CD4-positive, alpha-beta T cell treated with Interleukin-1 beta for 1 hour (primary cell): ENCODE measurements at places on chromosomes 12 and 14.

DNA sequence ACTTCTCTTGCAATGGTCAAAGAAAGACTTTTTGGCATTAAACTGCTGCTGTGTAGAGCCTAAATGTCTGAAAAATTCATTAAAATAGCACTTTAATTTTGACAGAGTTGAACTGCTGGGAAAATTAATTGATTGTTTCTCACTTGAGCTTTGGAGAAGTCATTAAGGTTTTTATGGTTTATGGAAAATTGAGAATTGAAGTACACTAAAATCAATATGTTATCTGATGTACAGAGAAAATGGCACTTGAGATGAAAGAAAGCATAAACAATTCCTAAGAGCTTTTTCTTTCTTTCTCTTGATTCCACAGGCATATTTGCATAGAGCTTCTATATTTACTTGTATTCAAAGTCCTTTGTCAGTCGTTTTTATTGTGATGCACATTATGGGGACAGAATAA is 188.5 kb upstream of the CAND1 start:
- DNase-seq, result no peak

GRCh38 chr14:33039311-33039710 is 100.6 kb downstream of the NPAS3 start:
- no peak for DNase-seq

GRCh38 chr12:6161124-6161882 is 36.8 kb upstream of the VWF start:
- no peak for DNase-seq

DNA sequence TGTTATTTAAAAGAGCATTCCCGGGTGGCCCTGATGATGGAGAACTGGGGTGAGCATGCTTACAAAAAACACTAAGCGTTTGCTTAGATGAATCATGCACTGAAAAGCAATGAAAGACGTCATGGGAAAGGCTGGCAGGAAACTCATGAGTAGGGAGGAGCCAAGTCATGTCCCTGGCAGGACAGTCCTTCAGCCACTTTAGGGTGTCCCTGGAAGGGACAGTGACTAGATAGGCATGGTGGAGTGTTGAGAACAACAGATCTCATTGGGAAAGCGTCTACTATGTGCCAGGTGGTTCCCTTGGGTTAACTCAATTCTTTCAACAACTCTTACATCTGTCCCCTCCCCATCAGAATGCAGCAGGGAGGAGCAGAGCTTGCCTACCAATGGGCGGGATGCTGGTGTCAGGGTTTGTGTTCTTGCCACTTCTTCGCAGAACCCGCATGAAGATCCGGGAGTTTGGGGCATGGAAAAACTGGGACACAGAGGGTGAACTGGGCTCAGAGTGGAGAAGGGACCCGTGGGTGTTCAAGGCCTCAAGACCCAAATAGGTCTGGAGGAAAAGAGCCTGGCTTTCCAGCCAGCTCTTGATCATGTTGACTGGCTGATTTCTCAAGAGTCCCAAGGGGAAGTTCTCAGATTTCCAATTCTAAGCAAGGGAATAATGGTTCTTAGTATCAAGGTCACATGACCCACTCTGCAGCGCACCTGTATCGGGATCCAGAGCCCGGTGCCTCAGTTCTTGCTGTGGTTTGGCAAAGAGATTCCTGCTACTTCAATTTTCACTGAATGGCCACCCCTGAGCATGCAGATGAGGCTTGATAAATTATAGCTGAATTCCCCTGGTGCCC is 653.9 kb upstream of the TBX3 start:
- DNase-seq, result no peak

DNA sequence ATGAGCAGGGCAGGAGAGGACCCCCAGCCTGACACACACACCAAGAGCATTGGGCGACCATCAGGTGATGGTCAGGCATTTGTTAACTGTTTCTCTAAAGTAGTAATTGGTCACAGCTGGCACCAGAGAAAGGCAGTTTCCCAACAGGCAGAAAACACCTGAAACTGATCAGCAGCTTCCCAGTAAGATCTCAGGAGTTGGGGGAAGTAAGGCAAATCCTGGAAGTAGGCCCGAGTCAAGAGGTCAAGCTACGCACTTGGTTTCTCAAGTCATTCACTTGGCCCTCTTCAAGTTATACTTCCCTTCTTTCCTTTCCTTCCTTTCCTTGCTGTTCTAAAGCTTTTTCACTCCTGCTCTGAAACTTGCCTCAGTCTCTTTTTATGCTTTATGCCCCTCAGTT is 135.8 kb downstream of the SSPN start:
- no peak for DNase-seq

- DNase-seq, result no peak
These were observed 215.4 kb upstream of the PRICKLE1 start for GRCh38 chr12:42804928-42805327.

- DNase-seq, result no peak
These were observed 7.6 kb upstream of the FLVCR2 start for GRCh38 chr14:75570797-75571196.

DNA sequence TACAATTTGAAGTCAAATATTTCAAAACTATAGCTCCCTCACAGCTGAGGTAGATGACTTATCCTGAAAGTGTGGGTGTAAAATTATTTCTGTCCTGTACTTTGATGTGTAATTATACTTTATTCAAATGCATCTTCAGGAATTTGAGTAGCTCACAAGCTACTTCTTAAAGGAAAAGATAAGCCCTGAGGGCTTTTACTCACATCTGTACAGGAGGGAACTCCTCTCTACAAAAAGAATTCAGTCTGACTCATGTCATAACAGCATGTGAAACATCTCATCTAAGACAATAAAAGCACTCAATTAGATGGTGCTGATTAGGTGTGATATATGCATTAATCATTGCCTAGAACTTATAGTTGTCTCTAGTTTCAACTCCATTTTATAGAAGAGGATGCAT is 452.0 kb downstream of the PRKD1 start:
- no peak for DNase-seq

DNA sequence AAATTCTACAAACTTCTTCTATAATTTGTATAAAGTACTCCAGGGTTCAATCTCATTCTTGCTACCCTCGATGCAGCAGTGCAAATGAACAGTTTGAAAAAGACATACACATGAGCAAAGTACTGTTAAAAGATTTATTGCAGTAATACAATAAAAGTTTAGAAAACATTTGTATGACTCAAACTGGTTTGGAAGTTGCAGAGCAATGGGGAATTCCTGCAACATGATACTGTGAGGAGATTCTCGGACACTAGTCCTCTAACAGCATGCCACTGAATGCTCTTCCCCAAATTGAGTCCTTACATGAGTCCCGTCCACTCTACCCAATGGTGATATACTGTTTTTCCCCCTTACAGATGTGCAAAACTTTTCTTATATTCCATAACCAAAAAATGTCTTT is 45.4 kb downstream of the ATG14 start:
- no peak for DNase-seq

DNA sequence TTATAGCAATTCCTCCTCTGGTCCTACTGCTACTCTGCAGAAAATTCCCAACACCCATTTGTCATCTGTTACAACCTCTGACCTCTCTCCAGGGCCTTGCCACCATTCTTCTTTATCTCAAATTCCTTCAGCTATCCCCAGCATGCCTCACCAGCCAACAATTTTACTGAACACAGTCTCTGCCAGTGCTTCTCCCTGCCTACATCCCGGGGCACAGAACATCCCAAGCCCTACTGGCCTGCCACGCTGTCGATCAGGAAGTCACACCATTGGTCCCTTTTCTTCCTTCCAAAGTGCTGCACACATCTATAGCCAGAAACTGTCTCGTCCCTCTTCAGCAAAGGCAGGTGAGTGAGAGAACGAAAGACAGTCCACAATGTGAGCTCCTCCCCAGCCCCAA is 122.1 kb downstream of the TTLL5 start:
- DNase-seq, result no peak

GRCh38 chr14:74142523-74142922 is 57.8 kb downstream of the LIN52 start:
- no peak for DNase-seq

DNA sequence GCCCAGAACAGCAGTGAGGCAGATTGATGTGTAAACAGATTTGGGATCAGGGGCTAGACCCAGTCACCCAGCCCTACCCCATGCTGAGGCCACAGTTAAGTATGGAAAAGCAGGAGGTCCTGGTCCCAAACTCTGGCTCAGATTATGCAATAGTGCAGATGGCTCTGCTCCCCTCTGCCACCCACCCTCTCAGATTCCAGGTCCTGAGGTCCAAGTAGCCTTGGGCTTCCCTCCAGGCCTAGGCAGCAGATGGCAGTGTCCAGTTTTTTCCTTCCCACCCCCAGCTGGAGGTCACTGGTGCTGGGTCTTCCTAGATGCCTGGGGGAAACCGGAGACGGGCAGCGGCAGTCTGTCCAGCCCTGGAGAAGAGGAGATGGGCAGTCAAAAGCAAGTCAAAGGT is 2.8 kb upstream of the DHH start:
- no peak for DNase-seq

GRCh38 chr14:64061115-64061514 is 208.3 kb downstream of the SYNE2 start:
- DNase-seq, result no peak

DNA sequence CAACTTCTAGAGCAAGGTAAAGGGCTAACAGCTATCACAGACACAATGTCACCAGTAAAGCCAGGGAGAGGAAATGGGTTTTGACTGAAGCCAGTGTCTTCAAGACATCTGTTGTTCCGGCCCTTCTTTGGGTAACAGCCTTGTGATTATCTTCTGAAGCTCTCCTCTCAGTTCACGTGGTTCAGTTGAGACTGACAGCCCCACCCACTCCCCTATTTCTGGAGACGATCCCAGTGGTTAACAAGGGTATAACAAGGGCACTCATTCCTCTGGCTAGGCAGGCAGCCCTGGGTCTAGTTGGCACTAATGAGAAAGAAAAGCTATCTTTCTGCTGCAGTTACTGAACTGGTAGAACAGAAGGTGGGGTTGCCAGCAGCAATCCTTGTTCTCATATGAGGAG is 6.9 kb downstream of the GNPTAB start:
- peak; percentile 73 for DNase-seq

- DNase-seq, result no peak
These were observed 197.7 kb downstream of the BCAT1 start for GRCh38 chr12:24751181-24751580.

DNA sequence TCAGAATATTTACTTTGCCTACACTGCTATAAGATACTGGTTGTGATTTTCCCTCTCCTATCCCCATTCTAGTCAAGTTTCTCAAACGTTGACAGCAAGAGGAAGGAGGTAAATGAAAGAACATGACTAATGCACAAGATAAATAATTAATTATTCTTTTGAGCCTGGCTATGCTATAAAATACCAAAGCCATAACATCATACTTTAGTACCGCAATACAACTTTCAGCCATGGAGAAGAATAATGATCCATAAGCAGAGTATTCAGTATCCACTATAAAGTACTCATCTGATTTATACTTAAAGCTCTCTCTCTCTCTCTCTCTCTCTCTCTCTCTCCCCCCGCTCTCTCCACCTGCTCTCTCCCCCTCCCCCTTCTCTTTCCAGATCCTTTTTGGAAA is 41.3 kb downstream of the TDG start:
- no peak for DNase-seq

DNA sequence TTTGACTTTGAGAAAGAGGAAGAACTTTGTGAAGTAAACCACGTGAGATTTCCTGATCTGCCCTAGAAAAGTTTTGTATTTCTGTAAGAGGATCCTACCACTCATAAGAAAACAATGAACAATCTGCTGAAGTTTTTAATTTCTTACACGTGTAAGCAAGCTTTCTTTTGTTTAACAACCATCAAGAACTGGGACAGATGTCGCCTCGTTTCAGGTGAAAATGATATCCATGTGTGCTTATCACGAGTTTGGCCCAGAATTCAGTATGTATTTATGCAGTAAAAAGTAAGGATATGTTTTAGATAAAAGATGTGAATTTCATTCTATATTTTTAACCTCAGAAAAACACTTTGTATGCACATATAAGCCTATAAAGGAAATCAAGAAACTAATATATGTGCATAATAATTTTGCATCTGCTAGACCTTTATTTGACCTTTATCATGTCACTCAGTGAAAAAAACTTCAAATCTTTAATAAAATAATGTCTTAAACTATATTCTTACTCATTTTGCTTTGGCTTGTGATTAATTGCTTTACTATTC is 56.9 kb upstream of the DHRS4 start:
- DNase-seq, result no peak

GRCh38 chr12:52006726-52007157 is at the start of gene TAMALIN:
TAMALIN (plus strand) TSS chr12:52006946; CDS start chr12:52007020, 74 bp downstream.
- peak; percentile 89 for DNase-seq

DNA sequence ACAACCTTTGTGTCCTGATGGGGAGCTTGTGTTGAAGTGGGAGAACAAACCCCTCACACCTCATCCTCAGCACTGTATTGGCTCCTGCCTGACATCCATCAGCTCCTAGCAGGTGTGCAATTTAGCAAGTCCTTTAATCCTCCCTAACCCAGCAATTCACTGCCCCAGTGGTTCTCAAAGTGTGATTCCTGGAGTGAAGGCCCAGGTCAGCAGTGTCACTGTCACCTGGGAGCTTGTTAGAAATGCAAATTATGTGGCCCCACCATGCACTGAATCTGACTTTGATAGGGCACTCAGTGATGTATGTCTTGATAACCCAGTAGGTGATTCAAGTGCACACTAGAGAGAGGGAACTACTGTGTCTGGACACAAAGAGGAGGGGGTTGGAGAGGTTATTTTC is 133.6 kb downstream of the FGD4 start:
- no peak for DNase-seq

DNA sequence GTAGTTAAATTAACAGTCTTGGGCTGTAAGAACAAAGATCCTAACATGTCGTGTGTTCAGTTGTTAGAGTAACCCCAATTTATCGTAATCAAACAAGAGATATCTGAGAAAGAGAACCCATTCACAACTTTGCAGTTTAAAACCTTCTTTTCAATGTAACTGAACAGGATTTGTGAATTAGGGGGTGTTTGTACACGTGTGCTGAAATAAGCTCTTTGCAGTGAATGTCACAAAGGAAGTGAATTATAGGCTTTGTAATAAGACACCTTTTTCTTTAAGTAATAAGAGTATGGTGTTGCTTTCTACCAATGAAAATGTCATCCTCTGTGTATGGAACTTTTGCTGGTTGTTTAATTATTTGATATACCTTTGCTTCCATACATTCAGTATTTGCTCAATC is 114.0 kb downstream of the ALX1 start:
- no peak for DNase-seq

DNA sequence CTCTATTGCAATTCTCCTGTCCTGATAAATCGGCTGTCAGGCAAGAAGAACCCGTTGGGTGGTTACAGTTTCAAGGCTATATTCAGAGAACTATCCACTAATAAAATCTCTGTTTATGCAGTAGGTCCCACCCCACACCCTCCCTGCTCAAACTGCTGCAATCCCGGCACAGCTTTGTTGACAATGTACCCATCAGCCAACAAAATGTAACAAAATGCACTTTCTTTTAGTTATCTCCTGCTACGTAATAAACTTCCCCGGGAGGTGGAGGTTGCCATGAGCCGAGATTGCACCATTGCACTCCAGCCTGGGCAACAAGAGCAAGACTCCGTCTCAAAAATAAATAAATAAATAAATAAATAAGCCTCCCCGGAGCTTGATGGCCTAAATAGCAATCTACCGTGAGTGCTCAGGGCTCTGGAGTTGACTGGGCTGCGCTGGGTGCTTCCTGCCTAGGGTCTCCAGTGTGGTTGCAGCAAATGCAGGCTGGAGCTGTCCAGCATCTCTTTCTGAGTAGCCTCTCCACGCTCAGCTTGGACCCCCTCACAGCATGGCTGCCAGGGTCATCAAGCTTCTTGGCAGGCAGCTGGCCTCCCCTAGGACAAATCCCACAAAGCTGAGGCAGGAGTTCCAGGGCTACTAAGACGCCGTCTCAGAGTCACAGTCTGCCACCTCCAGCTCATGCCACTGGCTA is 43.2 kb upstream of the FBRSL1 start:
- DNase-seq, result no peak

- DNase-seq, result no peak
These were observed 3.1 kb upstream of the ARHGEF25 start for GRCh38 chr12:57607958-57608663.
